Muscle of arm (tissue), 14 donors: ENCODE measurements at places on chromosomes 3 and 15. TPM values are rescaled to one million over a fixed set of nuclear protein-coding genes. Genes with fewer than 3 reads are reported as not detected.

The ZNF662 gene
- polyA plus RNA-seq, result 18.0 TPM

DNA sequence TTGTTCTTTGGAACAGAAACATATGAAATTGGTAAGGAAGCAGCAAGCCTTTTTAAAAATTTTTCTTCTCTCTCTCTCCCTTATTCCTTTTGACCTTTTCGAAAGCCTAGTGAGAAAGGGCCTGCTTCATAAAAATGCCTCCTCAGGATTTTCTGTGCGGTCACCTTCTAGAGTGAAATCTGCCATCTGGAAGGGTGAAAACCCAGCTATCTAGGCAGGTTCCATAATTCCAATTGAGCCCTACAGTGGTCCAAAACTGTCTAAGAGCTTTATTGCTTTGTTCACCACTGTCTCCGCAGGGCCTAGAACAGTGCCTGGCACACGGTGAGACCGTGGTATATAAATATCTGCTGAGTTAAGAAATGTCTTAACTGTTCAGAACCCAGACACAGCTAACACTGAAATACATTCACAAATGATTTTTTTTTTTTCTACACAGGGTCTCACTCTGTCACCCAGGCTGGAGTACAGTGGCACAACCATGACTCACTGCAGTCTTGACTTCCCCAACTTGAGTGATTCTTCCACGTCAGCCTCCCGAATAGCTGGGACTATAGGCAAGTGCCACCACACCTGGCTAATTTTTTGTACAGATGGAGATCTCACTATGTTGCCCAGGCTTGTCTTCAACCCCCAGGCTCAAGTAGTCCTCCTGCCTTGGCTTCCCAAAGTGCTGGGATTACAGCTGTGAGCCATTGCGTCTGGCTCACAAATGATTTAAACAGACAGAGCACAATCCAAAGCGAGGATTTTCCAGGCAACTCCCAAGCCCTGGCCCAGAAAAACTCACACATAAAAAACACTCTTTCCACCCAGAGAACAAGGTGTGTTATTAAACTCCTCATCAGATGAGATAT is 64.4 kb downstream of the FRMD4B start:
- DNase-seq, result no peak

DNA sequence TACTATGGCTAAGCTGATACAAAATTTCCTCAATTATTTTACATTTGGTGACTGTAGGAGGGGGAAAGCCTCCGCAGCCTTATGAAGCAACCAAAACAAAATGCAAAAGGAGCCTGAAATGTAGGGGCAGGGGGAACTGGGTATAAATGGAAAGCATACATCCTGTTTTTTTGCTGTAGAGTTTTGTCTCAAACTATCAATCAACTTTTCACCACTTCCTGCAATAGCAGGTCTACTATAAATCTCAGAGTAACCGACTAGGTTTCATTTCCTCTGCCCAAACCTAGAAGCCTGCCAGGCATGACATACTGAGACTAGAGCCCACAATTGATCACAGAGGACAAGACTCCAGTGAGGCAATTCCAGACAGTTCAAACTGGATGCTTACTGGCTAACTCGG is 91.3 kb downstream of the SHQ1 start:
- no peak for DNase-seq

DNA sequence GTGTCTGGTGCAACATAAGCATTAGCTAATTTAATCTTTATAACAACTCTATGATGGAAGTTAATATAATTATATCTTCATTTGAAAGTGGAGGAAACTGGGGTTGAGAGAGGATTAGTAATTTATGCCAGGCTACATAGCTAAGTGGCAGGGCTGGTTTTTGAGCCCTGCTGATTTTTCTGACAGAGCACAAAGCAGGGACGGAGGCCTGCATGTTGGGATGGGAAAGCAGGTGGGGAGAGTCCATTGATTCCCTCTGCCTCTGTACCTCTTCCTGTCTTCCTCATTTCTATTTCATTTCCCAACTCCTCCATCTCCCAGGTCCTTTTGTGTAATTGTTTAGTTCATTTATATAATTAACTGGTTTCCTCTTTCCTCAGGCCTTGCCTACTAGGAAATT is 251.6 kb upstream of the ZPLD1 start:
- no peak for DNase-seq

DNA sequence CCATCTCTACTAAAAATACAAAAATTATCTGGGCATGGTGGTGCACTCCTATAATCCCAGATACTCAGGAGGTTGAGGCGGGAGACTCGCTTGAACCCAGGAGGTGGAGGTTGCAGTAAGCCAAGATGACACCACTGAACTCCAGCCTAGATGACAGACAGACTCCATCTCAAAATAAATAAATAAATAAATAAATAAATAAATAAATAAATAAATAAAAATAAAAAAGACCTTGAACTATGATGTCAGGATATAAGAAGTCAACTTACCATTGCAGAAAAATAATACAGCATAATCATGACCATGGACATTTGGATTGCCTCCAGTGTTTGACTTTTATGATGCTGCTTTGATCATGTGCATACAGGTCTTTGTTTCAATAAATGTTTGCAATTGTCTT is 484.3 kb upstream of the ROBO1 start:
- DNase-seq, result no peak

GRCh38 chr3:138199851-138200250 is 12.8 kb downstream of the ARMC8 start:
- no peak for DNase-seq
